ENCODE measurements at places on chromosomes 7 and 10.

DNA sequence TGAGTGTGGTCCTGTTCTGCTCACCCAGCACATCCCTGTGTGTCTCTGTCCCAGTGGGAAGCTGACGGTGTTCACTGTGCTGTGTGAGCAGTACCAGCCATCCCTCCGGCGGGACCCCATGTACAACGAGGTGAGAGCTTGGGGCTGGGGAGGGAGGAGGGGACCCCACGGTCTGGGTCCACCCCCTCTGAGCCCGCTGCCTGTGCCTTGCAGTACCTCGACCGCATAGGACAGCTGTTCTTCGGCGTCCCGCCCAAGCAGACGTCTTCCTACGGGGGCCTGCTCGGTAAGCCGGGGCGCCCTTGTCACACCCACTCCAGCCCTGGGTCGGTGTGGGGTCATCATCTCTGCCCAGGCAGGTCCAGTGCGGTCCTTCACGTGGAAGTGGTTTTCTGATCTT, 17.3 kb downstream of the GET4 start:
- no peak for DNase-seq

DNA sequence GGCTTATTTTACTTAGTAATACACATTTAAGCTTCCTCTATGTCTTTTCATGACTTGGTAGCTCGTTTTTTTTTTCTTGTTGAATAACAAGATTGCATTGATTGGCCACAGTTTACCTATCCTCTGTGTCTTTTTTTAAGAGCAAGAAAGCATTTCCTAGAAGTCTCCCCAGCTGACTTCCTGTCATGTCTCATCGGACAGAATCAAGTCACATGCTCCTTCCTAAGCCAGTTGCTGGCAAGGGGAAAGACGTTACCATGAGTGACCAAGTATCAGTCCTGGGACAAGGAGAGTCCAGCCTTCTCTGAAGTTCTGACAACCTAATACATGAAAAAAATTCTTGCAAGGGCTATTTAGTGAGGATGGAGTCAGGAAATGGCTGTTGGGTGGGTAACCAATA, 24.9 kb upstream of the SFRP5 start:
- no peak for DNase-seq

- DNase-seq = no peak
These were observed 15.6 kb downstream of the SMKR1 start for GRCh38 chr7:129517931-129518330.

DNA sequence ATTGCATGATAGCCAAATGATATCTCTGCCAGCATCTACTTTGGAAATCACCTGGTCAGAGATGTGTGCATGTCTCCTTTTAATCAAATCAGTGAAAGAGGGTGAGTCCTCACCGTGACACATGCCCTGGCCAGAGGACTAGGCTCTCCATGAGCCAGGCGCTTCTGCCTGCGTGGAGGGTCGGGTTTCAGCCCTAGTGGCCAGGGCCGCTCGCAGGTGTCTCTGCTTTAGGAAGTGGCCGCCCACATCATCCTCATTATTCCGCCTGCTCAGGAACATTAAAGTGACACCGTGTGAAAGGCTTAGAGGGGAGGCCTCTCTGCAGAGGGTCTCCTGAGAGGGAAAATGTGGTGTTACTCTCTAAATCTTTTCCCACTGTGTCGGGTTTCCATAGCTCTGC, 173.6 kb upstream of the PRKCQ start:
- DNase-seq = no peak

- DNase-seq = no peak
These were observed 208.8 kb downstream of the TCERG1L start for GRCh38 chr10:131102676-131103075.

DNA sequence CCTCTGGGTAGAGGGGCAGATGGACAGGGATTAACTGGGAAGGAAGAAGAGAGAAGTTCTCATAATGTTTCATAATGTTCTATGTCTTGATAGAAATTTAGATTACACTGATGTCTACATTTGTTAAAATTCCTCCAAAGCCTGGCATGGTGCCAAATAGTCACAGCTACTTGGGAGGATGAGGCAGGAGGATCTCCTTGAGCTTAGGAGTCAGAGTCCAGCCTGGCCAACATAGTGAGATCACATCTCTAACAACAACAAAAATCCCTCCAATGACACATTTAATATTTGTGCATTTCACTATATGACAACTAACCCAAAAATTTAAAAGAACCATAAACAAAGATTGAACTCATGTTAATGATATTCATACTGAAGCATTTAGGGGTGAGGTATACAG, 33.0 kb upstream of the PPP1R3C start:
- no peak for DNase-seq

- no peak for DNase-seq
These were observed 2.6 kb downstream of the CNPY4 start for GRCh38 chr7:100122067-100122466.

DNA sequence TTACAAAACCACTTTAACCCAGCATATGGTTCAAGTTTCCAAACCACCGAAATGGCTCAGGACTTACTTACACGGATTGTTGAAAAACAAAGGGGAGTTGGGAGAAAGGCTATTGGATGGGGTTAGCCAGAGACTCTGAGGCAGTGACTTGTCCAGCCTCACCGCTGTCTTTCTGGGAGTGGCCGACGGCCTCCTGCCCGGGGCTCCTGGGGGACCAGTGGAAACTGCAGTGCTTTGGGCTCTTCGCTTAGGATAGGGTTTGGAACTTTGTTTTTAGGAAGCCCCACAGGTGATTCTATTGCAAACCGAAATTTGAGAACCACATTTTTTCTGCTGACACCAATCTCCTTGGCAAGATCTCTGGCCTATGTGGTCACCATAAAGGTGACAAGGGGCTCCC, 38.1 kb upstream of the R3HCC1L start:
- DNase-seq = no peak

DNA sequence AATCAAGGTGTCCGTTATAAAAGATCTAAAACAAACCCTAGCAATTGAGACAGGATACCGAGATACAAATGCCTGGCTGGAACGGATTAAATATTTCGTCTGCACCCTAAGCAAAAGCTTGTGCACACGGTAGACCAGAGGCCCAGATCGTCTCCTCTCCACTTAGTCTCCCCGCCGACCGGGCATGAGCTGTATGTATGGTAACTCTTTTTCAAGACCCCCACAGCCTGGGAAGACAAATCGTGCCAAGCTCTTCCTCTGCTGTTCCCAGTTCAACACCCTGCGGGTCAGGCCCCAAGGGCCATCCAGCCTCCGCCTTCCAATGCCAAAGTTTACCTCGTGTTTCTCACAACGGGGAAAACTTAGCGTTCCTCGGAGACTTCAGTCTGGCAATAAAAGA, 285.7 kb upstream of the GALNT17 start:
- no peak for DNase-seq

DNA sequence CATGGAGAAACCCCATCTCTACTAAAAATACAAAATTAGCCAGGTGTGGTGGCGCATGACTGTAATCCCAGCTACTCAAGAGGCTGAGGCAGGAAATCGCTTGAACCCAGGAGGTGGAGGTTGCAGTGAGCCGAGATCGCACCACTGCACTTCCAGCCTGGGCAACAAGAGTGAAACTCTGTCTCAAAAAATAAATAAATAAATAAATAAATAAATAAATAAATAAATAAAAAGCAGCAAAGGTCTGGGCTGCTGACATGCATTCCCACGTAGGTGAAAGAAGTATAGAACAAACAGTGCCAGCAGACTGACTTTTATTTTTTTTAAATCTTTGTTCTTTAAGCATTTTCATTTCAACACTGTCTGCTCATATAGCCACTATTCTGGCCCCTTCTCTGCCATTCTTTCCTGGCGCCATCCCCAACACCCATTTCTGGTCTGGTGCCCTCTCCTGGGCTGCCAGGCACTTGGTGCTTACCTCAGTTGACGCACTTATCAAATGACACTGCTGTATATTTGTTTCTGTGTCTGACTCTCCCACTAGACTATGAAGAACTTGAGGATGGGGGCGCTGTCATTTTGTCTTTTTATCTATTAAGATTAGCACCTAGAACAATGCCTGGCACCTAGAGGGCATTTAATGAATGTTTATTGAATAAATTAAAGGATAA, 15.6 kb downstream of the FAM107B start:
- DNase-seq = no peak

- no peak for DNase-seq
These were observed 94.7 kb upstream of the PRSS58 start for GRCh38 chr7:142352543-142352942.

GRCh38 chr7:57404967-57405421, 45.0 kb upstream of the ZNF716 start:
- no peak for DNase-seq

DNA sequence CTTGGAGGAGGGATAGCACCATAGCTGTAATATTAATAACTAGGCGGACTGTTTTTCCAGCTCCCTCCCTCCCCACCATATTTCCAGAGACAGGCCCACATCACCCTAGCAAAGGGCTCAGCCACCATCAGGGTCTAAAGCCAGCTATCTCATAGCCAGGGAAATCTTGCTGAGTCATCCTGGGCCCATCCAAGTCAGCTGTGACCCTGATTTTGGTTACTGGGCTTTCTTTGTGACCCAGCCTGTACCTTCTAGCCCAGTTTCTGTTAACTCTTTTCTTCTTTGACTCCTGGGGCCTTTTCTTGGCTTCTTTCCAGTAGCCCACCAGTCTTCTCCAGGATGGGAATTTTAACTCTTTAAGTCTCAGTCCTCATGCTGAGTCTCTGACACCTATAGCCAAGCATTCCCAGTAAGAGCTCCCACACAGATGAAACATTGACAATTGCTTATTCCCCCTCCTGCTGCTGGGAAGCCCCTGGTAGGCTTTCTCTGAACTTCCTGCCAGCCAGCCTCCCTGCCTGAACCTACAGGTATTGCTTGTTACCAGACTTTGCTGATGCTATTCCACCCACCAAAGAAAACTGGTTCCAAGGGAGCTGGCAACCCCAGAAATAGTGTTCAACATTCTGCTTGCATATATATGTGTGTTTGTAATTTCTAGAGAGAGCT, 34.8 kb upstream of the ADO start:
- DNase-seq = no peak

DNA sequence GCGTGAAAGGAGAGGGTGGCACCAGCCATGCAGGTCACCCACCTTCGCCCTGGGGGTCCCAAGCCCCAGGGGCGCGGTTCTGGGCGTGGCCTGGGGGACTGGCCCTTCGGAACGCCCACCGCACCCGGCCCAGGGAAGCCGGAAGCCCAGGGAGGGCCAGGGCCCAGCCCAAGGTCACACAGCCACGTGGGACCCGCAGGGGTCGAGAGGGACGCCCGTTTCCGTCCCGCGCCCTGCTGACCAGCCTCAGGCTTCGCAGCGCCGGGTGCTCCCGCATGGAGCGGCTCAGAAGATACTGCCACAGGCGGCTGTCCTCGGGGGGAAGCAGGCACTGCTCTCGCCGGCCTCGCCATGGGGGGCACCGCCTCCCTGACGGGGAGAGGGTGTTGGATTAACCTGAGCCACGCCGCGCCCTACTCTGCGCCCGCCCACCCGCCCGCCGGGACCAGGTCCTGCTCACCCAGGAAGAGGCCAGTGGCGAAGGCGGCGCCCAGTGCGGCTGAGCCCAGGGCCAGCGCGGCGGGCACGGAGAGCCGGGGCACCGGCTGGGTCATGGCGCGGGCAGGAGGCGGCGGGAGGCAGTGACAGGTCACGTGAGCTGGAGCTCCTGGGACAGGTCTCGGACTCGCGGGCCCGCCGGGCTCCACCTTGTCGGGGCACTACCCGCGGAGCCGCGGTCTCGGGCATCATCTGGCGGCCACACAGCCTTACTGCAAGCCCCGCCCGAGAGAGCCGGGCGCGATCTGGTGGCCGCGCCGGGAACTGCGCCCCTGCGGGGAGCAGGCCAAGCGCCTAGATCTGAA, at the start of gene COMTD1:
COMTD1 (minus strand) TSS at position 583 of the 803 bp plus-strand sequence; CDS start at position 554, 29 bp downstream.
- DNase-seq = peak; percentile 60

DNA sequence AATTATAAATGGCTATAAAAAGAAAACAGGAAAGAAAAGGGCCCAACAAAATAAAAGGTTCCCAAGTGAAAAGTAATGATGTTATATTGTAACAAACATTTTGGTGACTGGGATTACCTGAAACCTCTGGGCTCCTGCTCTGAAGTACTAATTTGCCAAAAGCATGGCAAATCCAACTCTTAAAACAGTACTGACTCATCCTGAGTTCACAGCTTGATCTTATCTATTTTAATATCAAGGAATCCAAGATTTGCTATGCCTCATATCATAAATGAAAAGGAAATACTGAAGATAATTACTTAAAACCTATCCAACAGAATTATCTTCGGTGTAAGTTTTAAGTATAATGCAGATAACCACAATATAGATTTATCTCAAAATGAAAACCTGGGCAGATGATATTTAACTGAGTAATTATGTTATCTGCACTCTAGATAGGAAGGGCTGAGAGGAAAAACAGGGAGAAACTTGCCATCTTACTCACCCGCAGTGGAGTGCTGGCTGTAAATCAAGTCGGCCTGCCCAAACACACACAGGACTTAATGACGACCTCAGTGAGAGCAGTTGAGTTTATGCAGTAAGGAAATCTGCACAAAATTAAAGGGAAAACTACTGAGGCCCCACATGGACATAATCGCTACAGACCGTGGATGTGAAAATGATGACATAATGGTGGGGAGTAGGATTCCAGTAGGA, 48.4 kb downstream of the MPP7 start:
- peak; percentile 31 for DNase-seq

- no peak for DNase-seq
These were observed 41.5 kb upstream of the DNAJB6 start for GRCh38 chr7:157295338-157295737.

GRCh38 chr10:110985497-110986275, 66.3 kb downstream of the SHOC2 start:
- no peak for DNase-seq

- DNase-seq = no peak
These were observed 80.1 kb downstream of the FRMD4A start for GRCh38 chr10:14250496-14251076.

DNA sequence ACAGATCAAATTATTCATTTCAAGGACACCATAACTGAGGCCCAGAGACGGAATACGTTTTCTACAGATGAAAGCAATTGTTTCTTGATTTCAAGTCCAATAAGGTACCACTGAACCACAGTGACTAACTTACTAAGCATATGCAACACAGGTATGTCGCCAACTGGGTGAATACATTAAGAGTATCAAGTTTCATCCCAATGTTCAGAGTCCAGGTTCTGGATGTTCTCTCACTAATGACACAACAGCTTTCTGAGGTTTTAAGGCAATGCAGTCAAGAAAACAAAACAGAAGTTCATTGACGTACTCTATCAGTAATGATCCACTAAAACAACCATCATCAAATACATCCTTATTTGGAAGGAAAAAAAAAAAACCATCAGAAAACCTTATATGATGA, 35.8 kb downstream of the NSUN6 start:
- DNase-seq = no peak

GRCh38 chr7:76514926-76515771, 4.8 kb downstream of the UPK3B start:
- no peak for DNase-seq

DNA sequence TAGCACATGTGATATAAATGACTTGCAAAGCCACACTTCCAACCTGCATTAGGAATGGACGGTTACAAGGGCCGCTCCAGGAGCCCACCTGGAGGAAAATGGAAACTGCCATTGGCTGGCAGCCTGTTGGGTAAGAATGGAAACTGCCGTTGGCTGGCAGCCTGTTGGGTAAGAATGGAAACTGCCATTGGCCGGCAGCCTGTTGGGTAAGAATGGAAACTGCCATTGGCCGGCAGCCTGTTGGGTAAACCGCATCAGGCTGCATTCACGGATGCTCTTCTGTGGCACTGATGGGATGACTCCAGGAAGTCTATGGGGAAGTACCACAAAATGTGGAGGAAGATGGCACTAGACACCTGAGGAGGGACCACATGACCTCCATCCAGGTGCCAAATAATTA, 143.1 kb downstream of the DPP6 start:
- no peak for DNase-seq
